ENCODE measurements at places on chromosomes 4 and X.

- no peak for DNase-seq
These were observed 105.8 kb upstream of the WDR44 start for GRCh38 chrX:118239913-118240698.

DNA sequence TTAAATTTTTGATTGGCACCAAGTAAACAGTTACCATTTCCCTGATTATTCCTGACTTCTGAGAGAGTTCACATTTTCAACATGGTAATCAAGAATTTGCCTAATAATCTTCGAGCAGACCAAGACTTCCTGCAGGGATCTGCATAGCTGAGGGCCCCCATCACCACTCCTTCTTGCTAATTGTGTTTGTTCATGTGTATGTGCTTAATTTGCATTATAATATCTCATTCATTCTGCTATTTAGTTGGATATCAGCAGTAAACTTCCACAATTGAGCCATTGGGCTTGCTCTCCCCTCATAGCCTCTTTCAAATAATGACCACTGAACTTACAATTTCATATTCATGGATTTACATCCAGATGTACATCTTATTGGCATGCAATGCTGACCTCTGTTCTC lies 292.5 kb downstream of the SPATA18 start:
- no peak for DNase-seq

DNA sequence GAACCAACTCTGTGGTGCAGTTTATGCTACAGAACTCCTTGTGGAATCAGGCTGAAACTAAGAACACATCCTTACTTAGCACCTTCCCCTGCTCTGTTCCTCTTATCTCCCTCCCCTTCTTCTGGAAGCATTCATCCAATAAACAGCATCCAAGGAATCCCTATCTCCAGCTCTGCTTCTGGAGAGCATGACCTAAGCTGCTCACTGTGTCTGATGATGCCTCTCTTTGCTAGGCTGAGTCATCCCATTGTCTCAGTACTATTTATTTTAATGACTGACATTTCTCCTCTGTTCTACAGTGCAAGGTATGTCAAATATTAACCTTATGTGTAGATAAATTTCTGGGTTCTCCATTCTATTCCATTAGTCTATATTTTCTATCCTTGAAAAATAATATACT lies 71.2 kb downstream of the BEND2 start:
- DNase-seq: no peak

GRCh38 chr4:168882650-168883233 lies 127.3 kb downstream of the CBR4 start:
- no peak for DNase-seq

DNA sequence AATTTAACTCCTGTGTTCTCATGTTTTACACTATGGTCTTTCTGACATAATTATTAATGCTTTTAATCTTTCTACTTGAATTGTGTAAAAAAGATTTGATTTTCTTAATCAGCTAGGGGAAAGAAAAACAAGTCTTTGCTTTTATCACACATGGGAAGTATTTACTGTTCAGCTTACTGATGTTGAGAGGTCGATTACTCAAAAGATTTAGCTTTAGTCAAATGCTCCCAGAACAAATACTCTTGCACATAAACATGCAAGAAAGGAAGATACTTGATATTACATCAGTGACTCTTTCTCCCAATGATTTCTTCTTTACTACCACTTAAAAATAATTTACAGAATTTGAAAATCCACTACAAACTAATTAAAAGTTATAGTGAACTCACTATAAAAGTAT lies 198.3 kb upstream of the FAT4 start:
- no peak for DNase-seq

DNA sequence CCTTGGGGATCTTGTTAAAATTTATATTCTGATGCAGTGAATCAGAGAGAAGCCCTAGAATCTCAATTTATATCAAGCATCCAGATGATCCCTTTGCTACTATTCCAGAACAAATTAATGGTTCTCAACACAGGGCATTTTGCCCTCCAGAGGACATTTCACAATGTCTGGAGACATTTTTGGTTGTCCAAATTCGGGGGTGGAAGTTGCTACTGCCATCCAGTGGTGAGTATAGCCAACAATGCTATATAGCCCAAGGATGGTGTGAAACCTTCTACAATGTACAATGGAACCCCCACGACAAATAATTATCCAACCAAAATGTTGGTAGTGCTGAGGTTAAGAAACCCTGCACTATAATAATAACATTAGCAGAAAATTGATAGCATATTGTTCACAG lies 2440.0 kb downstream of the PCDH7 start:
- no peak for DNase-seq

DNA sequence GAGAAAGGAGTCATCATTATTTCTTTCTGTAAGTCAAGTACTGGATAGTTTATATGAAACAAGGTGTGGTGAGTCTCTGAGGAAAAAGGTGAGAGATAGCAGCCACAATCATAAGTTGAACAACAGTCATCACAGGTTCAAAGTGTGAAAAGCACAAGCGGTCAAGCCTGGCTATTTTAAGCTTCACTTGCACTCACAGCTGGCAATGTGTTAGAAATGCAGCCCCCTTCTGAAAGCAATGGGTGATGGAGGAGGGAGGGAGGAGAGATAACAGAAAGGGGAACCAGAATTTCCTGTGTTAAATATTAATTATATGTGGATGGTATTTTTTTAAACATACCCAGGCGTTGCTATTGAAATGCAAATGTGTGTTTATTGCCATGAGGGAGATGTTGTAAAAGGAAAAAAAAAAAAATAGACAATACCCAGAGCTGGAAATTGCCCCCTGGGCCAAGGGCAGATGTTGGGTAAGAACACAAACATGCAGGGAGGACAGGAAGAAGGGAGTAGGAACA lies 26.9 kb upstream of the BMP3 start:
- DNase-seq: no peak

- no peak for DNase-seq
These were observed 81.6 kb downstream of the ZNF81 start for GRCh38 chrX:47918274-47918673.

- no peak for DNase-seq
These were observed 76.9 kb upstream of the SCOC start for GRCh38 chr4:140296335-140297220.

DNA sequence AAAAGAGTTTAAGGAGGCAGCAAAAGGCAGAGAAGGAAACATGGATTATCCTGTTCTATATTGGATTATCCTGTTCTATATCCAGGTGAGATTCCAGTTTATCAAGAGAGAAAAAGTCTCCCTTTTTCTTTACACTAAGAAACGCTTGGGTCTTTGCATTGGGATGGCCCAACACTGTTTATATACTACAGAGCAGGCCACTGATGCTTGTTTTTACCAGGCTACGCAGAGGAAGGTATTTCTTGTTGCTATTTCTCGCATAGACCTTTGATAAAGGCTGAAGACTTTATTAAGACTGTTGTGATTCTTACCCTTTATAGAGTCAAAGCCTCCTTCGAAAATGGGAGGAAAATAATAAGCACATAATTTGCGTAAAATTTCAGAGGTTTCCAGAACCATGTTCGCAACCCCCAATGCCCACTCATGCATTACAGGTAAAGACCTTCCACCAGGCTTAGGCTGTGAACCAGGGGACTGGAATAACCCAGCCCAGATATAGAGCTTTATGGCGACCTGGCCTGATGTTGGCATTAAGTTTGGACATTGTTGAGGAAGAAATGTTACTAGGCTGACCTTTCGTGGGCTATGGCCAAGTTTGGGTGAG lies 218.3 kb downstream of the PTTG2 start:
- no peak for DNase-seq

- DNase-seq: no peak
These were observed 108.3 kb downstream of the QRFPR start for GRCh38 chr4:121272526-121272925.

DNA sequence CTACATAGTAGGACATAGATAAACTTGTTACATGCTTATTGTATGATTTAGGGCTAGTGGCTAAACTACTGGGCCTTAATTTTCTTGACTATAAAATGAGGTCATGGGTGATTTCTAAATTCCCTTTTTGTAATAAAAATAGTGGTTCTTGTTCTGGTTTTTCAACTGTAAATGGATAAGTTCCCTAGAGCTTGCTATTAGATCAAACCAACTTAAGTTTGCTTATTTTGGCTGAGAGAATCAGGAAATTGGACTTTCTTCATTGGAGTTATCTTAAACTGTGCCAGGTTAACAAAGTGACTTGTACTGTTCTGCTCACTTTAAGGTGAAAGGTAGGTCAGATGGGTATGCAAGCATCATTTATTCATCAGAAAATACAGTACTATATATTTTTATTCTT lies 78.3 kb downstream of the PDLIM5 start:
- no peak for DNase-seq

DNA sequence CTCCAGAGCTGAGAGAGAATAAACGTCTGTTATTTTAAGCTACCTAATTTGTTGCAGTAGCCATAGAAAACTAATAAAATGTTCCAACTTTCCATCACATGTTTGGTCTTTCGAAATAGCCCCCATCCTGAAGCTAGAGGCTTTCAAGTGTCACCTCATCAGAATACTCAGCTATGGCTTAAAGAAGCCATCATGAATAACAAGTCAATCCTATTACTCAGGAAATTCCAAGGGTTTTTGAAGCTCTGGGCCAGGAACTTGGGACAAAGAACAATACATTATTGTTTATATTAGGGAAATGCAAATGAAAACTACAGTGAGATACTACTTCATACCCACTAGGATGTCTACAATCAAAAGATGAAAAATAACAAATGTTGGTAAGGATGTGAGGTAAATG lies 42.2 kb downstream of the TBCK start:
- DNase-seq: no peak

- DNase-seq: no peak
These were observed 102.0 kb upstream of the SH3RF1 start for GRCh38 chr4:169372791-169373190.

DNA sequence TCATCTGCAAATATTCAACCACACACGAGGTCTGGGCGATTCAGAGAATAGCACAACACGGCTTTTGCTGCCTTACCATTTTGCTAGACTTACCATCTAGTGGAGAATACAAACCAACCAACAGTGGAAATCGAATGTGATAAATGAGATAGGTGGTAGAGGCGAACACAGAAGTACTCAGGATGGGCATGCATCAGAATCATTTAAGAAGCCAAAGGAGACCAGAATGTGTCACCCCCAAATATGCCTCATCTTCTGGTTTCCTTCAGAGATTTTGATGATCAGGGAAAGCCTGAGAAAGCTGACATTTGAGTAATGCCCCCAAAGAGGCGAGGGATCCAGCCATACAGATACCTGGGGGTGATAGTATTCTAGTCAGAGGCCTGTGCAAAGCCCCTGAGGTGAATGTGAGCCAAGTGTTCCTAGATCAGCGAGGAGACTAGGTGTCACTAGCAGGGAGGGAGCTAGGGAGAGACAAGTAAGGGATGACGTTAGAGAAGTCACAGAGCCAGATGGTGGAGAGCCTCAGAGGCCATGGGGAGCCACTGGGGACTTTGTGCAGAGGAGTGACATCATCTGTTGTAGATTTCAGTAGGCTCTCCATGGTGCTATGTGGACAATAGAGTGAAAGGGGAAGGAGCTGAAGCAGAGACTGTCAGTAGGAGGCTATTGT lies 1.7 kb downstream of the MTMR1 start:
- DNase-seq: no peak

GRCh38 chr4:82430964-82431745 lies 765 bp downstream of the ENOPH1 start:
- no peak for DNase-seq

- DNase-seq: no peak
These were observed 145.4 kb upstream of the HUWE1 start for GRCh38 chrX:53831662-53832635.

DNA sequence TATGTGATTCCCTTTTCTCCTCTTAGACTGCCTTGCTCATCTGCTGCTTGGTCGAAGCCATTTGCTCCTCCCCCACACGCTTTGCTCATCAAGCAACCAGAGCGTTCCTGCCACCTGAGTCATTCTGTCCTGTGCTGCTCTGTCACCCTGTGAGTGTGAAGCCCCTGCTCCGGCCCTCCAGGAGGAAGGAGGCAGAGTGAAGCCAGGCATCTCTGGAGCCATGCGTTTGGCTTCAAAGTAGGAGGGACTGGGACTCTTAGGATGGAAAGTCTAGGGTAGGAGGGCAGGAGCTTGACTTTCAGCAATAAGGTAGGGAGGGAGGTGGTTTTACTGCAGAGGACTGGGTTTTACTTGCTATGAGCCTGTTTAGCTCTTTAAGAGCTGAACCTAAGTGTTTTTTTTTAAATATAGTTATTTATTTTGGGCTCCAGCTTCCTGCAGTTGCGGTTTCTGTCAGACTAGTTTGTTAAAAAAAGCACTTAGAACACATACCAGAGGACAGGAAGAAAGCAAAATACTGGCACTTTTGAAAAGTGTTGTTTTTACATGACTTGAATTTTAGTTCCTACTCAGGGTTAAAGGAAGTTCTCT lies 63.6 kb downstream of the SPINK2 start:
- no peak for DNase-seq

DNA sequence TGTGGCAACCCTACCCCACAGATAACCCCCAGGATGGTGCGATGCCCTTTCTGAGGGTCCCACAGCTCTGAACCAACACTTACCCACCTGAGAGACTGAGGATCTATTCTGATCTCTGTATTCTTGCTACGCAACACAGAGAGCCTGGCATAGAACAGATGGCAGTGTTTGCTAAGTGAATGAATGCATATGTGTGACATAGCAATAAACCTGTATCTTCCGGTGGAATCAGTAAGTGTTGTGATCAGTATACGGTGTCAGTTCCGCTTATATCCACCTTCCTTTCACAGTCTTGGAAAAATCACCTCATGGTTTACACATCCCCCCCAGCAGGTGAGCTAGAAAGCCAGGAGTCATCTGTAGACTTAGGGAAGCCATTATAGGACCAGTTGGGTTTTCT lies 5.9 kb upstream of the HSD17B10 start:
- peak; percentile 90 for DNase-seq

DNA sequence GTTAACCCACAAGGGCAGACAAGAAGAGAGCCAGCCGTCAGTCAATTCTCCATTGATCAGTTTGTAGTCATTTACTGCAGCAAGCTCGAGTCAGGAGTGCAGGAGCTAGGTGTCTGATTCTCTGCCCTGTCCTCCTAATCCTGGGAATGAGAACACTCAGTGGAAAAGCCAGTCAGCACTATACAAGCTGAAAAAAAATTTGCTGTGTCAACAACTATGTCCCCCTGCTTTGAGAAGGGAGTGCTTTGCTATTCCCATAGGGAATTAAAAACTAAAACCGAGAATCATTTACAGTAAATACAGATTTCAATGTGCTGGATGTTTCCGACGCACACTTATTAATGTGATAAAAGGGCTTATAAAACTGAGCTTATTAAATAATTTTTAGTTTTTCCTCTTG lies 84.2 kb downstream of the GRIA2 start:
- DNase-seq: no peak

- DNase-seq: no peak
These were observed 475.7 kb upstream of the SLIT2 start for GRCh38 chr4:19776021-19776459.

DNA sequence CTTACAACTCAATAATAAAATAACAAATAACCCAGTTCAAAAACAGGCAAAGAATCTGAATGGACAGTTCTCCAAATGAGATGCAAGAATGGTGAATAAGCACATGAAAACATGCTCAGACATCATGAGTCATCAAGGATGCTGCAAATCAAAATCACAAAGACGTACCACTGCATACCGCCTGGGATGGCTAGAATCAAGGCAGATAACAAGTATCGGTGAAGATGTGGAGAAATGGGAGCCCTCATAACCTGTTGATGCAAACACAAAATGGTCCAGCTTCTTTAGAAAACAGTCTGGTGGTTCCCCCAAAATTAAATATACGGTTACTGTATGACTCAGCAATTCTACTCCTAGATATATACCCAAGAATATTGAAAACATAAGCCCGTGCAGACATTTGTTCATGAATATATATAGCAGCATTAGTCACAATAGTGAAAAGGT lies 32.5 kb downstream of the AKAP4 start:
- no peak for DNase-seq
